ENCODE measurements at places on chromosomes 1 and 21. TPM values are rescaled to one million over a fixed set of nuclear protein-coding genes. Genes with fewer than 3 reads are reported as not detected.

Gene GBP7
- not detected for polyA plus RNA-seq

- no peak for DNase-seq
These were observed 63.1 kb downstream of the PTPRU start for GRCh38 chr1:29299446-29299845.

GRCh38 chr1:45508295-45509151 is 8.4 kb downstream of the MMACHC start:
- DNase-seq = no peak

- DNase-seq = no peak
These were observed 37.6 kb downstream of the PUM1 start for GRCh38 chr1:31027693-31028526.

Gene NHLH2
- polyA plus RNA-seq = 0.02 TPM

Gene POLR3C
- polyA plus RNA-seq = 36.6 TPM

- DNase-seq = no peak
These were observed 20.8 kb upstream of the COG2 start for GRCh38 chr1:230621324-230622030.

Gene PLPPR4
- polyA plus RNA-seq = not detected

Gene HLX
- 0.12 TPM for polyA plus RNA-seq

Gene RIMS3
- polyA plus RNA-seq = 3.0 TPM

DNA sequence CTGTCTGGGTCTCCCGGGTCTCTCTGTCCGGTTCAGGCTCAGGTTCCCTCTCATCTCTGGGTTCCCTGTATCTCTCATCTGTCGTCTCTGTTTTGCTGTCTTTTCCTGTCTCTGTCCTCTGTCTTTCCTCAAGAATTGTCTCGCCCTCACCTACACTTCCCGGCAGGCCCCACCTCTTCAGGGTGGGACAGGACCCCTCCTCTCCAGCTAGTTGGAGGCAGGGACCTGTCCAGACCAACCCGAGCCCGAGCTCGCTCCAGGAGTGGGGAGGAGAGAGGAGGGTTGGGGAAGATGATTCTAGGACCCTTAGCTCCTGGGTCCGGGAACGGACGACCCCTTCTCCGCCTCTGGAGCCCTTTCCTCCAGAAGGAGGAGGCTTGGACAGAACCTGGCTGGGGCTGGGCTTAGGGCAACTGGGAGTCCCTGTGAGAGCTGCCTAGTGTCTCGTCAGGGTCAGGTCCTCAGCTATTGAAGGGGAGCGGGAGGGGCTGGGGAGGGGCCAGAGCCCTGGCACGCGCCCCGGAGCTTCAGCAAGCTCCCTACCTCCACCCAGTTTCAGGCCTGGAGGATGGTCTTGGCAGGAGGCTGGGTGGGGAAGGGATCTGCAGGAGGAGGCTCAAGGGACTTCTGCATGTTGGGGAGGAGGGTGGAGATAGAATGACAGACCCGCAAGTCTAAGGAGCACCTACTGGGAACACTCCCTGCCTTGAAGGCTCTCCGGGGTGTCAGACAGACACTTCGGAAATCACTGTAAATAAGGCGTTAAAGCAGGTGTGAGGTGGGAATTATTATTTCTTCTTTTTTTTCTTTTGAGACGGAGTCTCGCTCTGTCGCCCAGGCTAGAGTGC is 26.3 kb upstream of the EPB41 start:
- no peak for DNase-seq

DNA sequence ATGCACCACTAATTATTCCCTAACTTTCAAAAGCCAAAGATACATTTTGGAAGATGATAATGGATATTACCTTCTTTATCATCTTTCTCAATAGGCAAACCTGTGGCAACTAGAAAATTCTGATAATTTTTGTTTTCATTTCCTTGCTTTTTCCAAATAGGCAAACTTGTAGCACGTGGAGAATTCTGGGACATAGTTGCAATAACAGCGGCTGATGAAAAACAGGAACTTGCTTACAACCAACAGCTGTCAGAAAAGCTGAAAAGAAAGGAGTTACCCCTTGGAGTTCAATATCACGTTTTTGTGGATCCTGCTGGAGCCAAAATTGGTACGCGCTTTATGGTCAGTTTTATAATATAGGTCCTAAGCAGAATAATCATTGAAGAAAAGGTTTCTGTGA is 1.5 kb downstream of the FPGT start:
- DNase-seq = no peak

Gene EXTL1
- 0.22 TPM for polyA plus RNA-seq

GRCh38 chr1:193176113-193176512 is 10.3 kb downstream of the B3GALT2 start:
- no peak for DNase-seq

Gene BATF3
- polyA plus RNA-seq = 0.17 TPM

DNA sequence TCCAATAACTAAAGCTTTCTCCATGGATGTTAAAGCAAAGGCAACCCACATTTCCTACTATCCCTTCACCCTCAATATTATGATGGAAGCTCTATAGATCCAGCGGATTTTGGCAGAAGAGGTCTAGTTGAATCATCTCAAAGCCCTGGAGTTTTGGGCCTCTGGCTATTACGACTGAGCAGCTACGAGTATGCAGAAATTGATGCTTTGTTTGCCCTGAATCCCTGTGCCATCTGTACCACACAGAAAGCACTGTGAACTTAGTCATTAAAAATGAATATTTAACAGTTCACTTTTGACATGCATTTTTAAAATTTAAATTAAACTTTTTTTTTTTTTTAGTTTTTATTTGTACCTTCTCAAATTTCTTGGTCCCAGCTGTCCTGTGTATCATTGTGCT is 705.4 kb upstream of the PTBP2 start:
- no peak for DNase-seq

Gene SPRR2G
- not detected for polyA plus RNA-seq

DNA sequence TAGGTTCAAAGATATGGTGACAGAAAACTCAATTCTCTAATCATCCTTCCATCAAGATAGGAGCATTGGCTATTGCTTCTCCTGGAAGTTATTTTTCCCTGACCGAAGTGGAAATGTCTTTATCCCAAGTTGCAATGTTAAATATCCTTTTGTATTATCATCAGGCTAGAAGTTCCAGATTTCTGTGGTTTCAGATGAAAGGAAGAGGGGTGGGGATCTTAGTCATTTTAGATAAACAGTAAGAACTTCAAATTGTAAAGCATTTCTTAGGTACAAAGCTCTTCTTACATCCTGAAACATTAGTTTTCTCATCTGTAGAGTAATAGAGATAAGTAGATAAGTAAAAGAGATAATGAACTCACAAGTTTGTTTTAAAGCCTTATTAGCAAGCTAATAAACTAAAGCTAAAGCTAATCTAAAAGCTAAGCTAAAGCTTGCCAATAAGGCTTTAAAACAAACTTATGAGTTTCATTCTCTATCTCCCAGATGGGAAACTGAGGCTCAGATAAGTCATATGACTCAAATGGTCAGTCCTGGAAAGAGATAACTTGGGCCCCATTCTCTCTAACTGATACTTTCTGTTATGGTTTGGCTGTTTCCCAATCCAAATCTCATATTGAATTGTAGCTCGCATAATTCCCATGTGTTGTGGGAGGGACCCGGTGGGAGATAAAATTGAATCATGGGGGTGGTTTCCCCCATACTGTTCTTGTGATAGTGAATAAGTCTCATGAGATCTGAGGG is 99.2 kb upstream of the KCNK2 start:
- peak; percentile 22 for DNase-seq

Gene SLC16A1
- 186 TPM for polyA plus RNA-seq

All from mammary epithelial cell (primary cell).